ENCODE measurements at places on chromosomes 3 and 15.

GRCh38 chr3:45858809-45859543 lies 17.1 kb upstream of the LZTFL1 start:
- DNase-seq, result no peak

DNA sequence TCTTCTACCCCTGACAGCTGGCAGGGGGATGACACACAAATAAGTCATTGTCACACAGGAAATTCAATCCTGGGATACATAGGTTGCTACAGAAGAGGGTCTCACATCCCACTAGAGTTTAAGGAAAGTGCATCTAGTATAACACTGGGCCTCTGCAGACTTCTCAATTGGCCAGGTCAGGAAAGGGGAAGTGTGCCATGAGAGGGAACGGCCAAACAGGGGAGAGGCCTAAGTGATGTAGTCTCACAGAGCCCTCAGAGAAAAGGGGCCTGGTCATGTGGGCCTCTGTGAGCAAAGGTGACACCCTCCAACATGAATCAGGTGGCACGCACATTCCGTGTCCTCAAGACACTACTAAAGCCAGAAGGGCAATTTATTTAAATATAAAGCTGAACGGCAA lies 11.2 kb downstream of the ZXDC start:
- peak; percentile 37 for DNase-seq

DNA sequence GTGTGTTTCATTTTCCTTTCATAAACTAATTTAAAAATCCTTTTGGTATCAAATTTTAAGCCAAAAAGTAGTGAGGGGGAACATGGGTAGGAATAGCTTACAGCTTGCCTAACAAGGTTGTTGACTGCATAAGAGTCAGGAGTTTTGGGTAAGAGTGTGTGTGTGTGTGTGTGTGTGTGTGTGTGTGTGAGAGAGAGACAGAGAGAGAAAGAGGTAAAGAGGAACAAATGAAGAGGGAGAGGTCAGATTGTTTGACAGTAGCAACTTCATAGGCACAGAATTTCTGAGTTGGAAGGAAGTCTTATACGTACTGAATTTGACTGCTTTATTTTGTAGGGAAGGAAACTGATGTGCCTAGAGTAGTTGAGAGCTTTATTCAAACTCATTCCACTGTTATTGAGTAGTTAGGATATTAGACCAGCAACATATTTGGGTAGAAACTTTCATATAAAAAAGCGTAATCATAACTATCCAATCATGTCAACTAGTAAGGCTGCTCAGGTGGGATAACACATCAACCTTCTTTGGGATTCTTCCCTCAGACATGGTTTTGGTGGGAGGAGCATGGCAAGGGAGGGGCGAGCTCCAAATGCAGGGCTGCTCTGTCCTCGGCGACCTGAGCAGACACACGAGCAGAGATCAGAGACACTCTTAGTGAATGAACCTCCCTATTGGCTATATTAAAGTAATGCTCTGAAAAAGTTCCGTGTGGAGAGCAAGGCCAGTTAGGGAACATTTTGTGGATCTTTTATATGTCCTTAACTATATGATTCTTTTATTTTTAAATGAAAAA lies 86.4 kb downstream of the LPP start:
- no peak for DNase-seq

GRCh38 chr3:58261954-58262666 lies 24.5 kb downstream of the ABHD6 start:
- no peak for DNase-seq

DNA sequence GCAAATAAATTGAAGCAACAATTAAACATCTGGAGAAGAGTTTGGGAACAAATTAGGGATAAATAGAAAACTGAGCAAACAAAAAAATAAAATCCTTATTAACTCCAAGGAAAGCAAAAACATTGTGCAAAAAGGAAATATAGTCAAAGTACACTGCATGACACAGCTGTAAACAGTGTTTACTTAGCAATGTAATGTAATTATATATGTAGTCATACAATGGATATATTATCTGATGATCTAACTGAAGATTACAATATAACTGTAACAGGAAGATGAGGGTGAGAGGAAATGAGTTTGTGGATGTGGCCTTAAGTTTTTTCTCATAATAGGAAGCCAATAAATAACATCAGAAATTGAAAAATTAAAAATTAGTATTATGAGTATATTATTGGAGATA lies 42.5 kb downstream of the SCN10A start:
- no peak for DNase-seq

GRCh38 chr3:121626495-121626894 lies 33.3 kb downstream of the FBXO40 start:
- DNase-seq, result no peak

- no peak for DNase-seq
Measured at GRCh38 chr3:123774474-123774873, 109.7 kb downstream of the MYLK start.

DNA sequence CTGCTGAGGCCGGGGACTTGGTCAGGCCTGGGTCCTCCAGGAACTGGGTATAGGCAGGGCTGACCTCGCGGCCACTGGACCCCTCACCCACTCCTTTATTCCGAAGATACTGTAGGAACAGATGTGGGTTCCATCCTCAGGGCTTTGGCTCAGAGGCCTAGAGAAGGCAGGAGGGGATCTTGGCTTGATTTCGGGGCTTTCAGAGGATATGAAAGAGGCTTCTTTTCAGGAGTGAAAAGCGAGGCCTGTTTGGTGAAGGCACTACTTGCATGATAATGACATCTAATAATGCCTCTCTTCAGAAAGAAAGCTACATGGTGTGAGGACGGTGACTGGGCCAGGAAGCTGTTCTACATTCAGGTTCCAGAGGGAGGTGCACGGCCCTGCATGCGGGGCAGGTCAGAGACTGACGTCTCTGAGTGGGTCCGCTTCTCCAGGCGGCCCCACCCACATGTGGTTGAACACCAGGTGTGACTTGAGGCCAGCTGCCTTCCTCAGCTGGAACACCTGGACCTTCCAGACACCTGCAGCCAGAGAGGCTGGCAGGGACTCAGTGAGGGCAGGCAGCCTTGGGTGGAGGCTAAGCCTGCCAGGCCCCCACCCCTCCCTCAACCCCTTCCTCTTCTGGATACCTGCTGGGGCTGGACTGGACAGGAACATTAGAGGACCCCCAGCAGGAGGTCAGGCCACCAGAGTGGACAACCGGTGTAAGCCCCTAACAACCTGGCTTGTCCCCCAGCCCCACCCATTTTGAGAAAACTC lies 31.1 kb upstream of the HHATL start:
- DNase-seq, result no peak

GRCh38 chr3:2896308-2896939 lies 213.8 kb downstream of the IL5RA start:
- no peak for DNase-seq

- no peak for DNase-seq
Measured at GRCh38 chr3:120625159-120625586, 29.0 kb downstream of the NDUFB4 start.

GRCh38 chr3:111324645-111325044 lies 217.4 kb upstream of the CD96 start:
- no peak for DNase-seq

GRCh38 chr3:127417709-127418559 lies 130.1 kb upstream of the PRR20G start:
- peak; percentile 71 for DNase-seq

DNA sequence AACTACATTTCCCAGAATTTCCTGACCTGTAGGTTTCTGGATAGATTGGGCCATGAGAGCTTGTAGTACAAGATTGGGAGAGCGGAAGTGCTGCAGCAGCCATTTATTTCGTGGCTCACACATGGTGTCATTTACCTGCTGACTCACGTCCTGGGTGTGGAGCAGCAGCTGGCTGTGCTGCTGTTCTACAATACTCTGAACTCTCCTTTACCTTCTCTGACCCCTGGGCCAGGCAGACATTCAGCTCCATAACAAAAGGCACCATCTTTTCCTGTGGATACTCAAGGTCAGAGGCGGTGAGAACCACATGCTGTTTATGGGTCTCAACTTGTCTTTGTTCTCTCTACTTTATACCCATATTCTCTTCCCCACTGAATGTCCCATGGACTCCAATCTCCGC lies 490.2 kb downstream of the IGSF11 start:
- DNase-seq, result no peak

DNA sequence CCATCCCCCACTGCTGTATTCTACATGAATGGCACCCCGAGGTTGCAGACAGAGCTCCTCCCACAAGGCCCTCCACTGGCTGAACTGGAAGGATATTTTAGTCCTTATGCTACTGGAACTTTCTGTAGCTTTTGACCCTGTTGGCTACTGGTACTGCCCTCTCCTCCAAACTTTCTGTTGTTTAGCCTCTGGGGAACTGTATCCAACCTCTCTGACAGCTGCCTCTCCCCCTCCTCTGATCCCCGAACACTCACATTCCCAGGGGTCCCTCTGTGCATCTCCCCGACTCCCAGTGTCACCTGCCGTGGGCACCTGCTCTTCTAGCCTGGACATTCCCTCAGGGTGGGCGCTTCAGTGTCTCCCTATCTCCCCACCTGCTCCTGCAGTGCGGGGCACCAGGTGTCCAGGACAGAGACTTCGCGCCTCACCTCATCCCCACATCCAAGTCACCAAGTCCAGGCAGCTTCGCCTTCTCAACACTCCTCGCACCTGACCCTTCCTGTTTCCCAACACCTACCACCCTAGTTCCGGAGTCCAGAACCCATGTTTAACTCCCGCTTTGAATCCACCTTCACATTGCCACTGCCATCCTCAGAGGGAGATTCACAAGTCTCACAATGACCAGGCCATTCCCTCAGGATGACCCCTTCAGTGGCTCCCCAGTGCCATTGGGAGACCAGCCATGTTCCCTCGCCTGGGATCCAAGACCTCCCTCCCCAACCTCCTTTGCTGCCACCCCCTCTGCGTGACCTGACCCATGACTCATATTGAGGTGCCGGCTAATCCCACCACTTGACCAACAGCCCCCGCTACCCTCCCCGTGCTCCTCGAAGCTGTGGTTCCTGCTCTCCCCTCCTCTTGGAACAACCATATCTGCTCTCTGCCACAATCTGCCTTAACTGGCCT lies 34.2 kb downstream of the BDH1 start:
- DNase-seq, result peak; percentile 58

DNA sequence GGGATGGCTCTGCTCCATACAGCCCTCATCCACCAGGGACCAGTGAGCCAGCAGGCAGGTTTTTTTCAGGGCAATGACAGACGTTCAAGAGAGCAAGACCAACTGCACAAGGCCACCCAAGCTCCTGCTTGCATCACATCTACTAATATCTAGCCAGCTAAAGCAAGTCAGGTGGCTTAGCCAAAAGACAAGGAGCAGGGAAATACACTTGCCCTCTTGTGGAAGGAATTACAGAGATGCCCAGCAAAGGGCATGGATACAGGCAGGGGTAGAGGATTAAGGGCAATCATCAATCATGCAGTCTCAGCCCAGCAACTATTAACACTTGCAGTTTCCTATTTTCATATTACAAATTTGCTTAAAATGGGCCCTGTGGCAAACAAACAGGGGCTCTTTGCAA lies 81.5 kb upstream of the NTRK3 start:
- DNase-seq, result no peak

DNA sequence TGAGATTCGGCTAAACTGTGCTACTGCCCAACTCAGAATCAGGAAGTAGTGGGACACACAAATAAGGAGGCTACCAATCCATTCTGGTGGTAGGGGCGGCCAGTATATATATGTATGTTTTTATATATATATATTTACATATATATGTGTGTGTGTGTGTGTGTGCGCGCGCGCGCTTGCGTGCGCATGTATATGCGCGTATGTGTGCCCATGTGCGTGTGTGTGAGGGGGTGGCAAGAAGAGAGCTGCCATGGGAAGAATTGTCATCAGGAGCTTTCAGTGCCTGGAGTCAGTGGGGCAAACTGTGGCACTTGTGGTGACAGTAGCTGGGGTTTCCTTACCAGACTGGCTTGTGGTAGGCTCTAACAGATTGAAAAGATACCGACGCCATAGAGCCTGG lies 26.5 kb downstream of the GXYLT2 start:
- DNase-seq, result no peak

DNA sequence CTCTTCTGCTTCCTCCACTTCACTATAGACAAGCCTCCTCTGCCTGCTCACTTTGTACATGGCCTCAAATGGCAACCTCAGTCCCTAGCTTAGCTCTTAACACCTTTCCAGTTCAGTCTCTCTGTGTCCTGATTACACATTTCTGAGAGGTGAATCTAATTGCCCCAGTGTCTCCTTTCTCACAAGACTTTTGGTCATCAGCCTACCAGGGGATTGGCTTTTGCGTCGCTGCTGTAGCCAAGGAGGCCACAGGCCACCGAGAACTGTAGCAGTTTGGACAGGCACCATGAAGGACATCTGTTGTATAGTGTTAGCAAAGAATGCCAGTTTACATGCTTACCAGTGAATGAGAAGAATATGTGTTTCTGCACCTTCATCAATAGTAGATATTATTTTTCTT lies 8.5 kb downstream of the IREB2 start:
- no peak for DNase-seq

DNA sequence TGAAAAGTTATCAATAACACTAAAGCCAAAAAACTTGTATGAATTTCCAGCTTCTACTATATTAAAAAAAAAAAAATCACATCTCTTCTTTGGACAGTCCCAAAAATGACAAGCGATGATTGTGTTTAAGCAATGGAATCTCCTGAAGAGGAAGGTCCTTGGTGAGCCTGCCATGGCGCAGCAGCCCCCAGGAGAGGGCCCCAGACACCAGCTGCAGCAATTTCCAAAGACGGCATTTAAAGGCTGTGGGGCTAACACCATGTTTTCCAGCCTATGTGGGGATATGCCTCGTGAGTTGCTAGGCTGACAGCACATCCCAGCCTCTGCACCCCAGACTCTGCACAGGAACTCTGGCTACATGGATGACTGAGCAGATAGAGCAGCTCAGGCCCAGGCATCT lies 14.7 kb downstream of the SKIC8 start:
- DNase-seq, result no peak

- DNase-seq, result peak; percentile 56
Measured at GRCh38 chr15:77857419-77857818, 220.1 kb downstream of the TBC1D2B start.

DNA sequence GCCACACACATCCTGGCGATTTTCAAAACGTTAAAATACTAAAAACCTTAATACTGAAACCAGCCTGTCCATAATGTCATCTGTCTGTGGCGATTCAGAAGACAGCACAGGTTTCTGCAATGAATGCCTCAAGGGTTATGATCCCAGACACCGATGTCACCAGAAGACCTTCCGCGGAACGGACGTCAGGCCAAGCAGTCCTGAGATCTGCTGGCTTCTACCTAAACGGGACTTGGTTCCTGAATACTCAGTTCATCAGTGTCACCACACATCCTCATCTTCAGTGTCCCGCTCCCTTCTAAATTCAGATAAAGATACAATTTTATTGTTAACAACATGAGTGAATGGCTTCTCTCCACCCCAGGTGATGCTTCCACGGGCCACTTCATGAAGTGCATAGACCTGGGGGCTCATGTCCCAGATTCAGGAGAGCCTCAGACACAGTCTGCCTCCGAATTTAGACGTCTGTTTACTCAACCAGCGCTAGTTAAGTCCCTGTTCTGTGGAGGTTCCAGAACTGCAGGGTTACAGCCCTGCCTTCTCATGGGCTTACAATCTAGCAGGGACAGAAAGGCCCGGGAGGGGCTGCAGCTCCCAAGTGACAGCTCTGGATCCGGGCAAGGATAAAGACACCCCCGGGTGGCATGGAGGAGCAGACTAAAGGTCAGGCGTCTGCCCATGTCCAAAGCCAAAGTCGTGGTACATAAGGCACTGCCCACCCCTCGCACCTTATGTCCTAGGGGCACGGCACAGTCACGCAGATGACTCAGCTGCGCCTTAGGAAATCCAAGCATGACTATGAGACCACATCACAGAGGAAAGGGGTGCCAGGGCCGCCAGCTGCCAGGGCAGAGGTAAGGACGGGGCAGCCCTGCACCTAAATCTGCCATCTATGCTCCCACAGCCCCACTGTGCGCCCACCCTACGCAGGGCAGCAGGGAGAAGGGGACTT lies 75.9 kb downstream of the VGLL4 start:
- no peak for DNase-seq

Measured in posterior vena cava (tissue), 2 donors.